Right ventricle myocardium inferior (tissue), 1 donor: ENCODE measurements at places on chromosomes 1 and 21. TPM values are rescaled to one million over a fixed set of nuclear protein-coding genes. Genes with fewer than 3 reads are reported as not detected.

Gene PLA2G2C
- not detected for total RNA-seq

Gene SNAPIN
- 64.0 TPM for total RNA-seq

Gene PAFAH2
- 9.7 TPM for total RNA-seq

Gene HES3
- not detected for total RNA-seq

Gene S100B
- 8.3 TPM for total RNA-seq

Gene CYP4A22
- not detected for total RNA-seq

Gene LGR6
- 4.1 TPM for total RNA-seq

Gene BTBD19
- total RNA-seq, result 2.8 TPM

Gene TRIM58
- total RNA-seq, result 0.27 TPM

Gene HSPA6
- 1.1 TPM for total RNA-seq

Gene NR1I3
- not detected for total RNA-seq

Gene FCRL5
- not detected for total RNA-seq

Gene TSPEAR
- 0.65 TPM for total RNA-seq

Gene SYT6
- not detected for total RNA-seq

Gene TRIM46
- total RNA-seq, result 0.16 TPM

Gene SPRR2B
- not detected for total RNA-seq

Gene OR2L8
- total RNA-seq, result not detected

Gene BGLAP
- total RNA-seq, result 0.32 TPM

Gene ELAPOR1
- 0.22 TPM for total RNA-seq

Gene IL24
- not detected for total RNA-seq

Gene AGMAT
- total RNA-seq, result 0.11 TPM

Gene FCRL2
- not detected for total RNA-seq

Gene LCE6A
- total RNA-seq, result not detected

Gene VPS13D
- 105 TPM for total RNA-seq

Gene PGM1
- total RNA-seq, result 281 TPM

Gene CFHR1
- total RNA-seq, result not detected

Gene KRTAP11-1
- total RNA-seq, result not detected

Gene RAB25
- not detected for total RNA-seq

Gene DMBX1
- not detected for total RNA-seq

Gene CFH
- 39.6 TPM for total RNA-seq

Gene SLC50A1
- 9.3 TPM for total RNA-seq

Gene TRNAU1AP
- total RNA-seq, result 15.9 TPM

Gene PTPN22
- total RNA-seq, result 0.43 TPM

Gene RGS16
- 0.97 TPM for total RNA-seq

Gene FCRL4
- total RNA-seq, result not detected

Gene LHX8
- total RNA-seq, result not detected

Gene SYPL2
- total RNA-seq, result 33.0 TPM

Gene USH2A
- 1.3 TPM for total RNA-seq

Gene GLRX2
- 45.3 TPM for total RNA-seq

Gene MFSD2A
- 0.65 TPM for total RNA-seq

Gene RGS4
- total RNA-seq, result 0.92 TPM

Gene PRDM16
- 12.8 TPM for total RNA-seq

Gene SGIP1
- total RNA-seq, result 3.5 TPM

Gene PMVK
- total RNA-seq, result 71.1 TPM

Gene LYPD8
- total RNA-seq, result not detected

Gene NBPF1
- 12.4 TPM for total RNA-seq
